ENCODE measurements at places on chromosomes 12 and 14.

- DNase-seq, result no peak
These were observed 42.8 kb upstream of the CRADD start for GRCh38 chr12:93634416-93634815.

DNA sequence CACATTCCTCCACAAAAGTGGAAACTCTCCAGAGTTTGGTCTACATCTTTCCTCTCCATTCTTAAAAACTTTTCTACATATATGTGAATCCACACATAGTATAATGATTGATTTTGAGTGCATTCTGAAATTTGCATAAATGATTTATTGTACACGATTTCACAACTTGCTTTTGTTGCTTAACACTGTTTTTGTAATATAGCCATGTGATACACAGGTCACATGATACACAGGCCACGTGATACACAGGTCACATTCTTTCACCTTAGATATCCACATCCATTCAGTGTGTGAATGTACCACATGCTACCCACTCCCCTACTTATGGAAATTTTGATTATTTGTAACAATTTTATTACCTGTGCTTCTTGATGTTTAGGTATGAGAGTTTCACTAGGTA is 319.1 kb downstream of the ZFP36L1 start:
- DNase-seq, result no peak

DNA sequence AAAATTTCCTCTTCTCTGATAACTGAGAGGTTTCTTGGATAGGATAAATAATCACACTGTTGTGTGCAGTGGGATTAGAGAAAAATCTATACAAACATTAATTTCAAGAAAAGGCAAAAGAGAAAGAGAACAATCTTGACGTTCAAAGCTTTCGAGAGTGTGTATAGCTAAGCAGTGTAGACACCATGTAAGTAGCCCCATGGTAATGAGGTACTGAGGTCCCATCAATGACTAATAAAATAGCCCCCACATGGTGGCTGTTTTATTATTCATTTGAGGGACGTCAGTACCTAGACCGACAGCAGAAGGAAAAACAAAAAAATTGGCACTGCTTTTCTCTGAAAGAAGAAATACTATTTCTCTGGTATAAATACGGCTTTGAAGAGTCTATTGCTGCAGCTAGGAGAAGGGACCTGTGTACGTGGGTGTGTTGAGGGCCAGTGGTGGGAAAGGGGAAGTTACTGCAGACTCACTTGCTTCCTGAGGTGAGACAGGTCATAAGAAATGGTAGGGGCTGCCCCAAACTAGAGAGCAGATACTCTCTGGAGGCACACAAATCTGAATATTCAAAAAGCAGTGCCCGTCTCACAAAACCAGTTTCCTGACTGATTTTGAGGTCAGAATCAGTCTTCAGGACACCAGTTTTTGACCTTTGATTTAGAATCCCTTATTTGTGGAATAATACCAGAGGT is 339.8 kb downstream of the EMP1 start:
- DNase-seq, result peak; percentile 30

DNA sequence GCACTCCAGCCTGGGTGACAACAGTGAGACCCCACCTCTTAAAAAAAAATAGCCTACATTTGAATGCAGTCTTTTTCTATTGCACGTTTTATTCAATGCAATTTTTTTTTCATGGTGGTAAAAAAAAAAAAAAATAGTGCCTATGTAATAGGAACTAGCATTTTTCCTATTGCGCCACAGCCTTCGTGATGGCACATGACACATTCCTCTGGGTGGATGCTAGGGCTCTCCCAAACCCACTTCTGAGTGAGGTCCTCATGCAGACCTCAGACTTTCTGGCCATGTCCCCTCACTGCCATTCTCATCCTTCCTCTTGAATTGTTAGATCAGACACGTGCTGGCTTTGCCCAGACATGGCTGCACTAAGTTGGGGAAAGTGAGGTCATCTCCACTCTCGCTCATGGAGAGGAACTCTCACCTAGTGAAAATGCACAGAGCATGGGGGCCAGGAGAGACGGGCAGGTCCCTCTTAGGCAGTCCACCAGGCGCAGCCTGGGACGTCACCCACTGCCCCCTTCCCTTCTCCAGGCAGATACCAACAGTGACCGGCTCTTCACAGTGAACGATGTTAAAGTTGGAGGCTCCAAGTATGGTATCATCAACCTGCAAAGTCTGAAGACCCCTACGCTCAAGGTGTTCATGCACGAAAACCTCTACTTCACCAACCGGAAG is 19.2 kb downstream of the DCAF4 start:
- DNase-seq, result no peak

GRCh38 chr14:78448164-78449094 is 278.3 kb downstream of the NRXN3 start:
- DNase-seq, result peak; percentile 11

GRCh38 chr14:53953002-53953827 is 3.4 kb downstream of the BMP4 start:
- no peak for DNase-seq

GRCh38 chr12:102479099-102479885 is 1.1 kb downstream of the IGF1 start:
- DNase-seq, result no peak

All from memory B cell (primary cell).